ENCODE measurements at places on chromosomes 3 and 15.

DNA sequence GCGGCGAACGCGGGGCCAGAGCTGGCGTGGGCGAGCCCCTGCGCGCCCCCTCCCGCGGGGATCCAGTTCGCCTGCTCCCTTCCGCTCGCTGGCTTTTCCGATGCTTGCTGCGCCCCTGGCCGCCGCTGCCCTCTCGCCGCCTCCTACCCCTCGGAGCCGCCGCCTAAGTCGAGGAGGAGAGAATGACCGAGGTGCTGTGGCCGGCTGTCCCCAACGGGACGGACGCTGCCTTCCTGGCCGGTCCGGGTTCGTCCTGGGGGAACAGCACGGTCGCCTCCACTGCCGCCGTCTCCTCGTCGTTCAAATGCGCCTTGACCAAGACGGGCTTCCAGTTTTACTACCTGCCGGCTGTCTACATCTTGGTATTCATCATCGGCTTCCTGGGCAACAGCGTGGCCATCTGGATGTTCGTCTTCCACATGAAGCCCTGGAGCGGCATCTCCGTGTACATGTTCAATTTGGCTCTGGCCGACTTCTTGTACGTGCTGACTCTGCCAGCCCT is 721 bp downstream of the P2RY1 start:
- DNase-seq = no peak

GRCh38 chr3:81293156-81293555 is 468.3 kb downstream of the GBE1 start:
- DNase-seq = no peak

DNA sequence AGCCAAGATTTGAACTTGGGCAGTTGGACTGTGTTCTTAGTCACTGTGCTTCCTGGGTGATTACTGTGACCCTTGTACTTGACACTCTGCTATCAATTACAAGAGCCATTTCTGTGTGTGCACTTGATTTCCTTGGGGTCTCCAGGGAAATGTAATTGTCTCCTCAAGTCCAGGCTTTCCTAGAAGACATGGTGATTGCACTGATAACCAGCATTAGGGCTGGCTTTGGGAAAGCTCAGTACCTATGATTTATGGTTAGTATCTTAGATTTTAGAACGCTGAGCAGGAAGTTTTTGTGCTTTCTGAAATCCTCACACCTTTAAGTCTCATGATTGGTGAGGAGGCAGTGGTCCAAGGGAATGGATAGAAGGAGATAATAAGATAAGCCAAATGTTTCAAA is 1.6 kb upstream of the CLDN11 start:
- no peak for DNase-seq

DNA sequence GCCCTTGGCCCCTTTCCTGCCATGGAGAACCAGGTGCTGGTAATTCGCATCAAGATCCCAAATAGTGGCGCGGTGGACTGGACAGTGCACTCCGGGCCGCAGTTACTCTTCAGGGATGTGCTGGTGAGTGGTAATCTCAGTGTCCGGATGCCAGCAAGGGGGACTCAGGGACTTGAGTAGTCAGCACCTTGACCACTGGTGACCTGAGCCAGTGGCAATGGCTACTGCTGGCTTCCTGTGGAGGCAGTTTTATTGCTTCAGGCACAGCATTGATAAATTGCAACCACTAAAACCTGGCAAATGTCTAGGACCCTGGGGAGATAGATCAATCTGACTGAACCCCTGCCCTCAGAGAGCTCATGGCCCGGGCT is 830 bp downstream of the MAP2K5 start:
- DNase-seq = no peak

Data from activated CD8-positive, alpha-beta memory T cell treated with anti-CD3 and anti-CD28 coated beads for 4 hours (primary cell).